Endothelial cell of umbilical vein (primary cell): ENCODE measurements at places on chromosomes 5 and 9. TPM values are rescaled to one million over a fixed set of nuclear protein-coding genes. Genes with fewer than 3 reads are reported as not detected.

Gene SPINK1
- total RNA-seq: not detected in 2 replicates

Gene SLC25A2
- 0.39 and 0.46 TPM in 2 replicates for total RNA-seq

Gene GPR150
- total RNA-seq: 0.31 and 0.35 TPM in 2 replicates

Gene CD180
- not detected in 2 replicates for total RNA-seq

Gene RNF208
- 3.8 and 4.8 TPM in 2 replicates for total RNA-seq

Gene WNT8A
- total RNA-seq: not detected in 2 replicates

Gene CCL21
- 0.85 TPM in 1 of 2 replicates, not detected in the other for total RNA-seq

Gene UNC13B
- total RNA-seq: 44.2 and 46.2 TPM in 2 replicates

Gene PCDH12
- 18.5 and 20.4 TPM in 2 replicates for total RNA-seq

Gene CDO1
- total RNA-seq: 1.3 and 1.7 TPM in 2 replicates

Gene SERF1A
- 5.1 and 6.7 TPM in 2 replicates for total RNA-seq

Gene PCDHGA5
- total RNA-seq: 0.78 and 0.93 TPM in 2 replicates

Gene TLX3
- total RNA-seq: not detected in 2 replicates

Gene TAF11L10
- total RNA-seq: not detected in 2 replicates

Gene LHX2
- not detected in 2 replicates for total RNA-seq

Gene ABO
- total RNA-seq: not detected in 2 replicates

Gene NLN
- total RNA-seq: 62.8 and 63.3 TPM in 2 replicates

Gene TLE4
- 31.4 and 34.5 TPM in 2 replicates for total RNA-seq

Gene TEX48
- not detected in 2 replicates for total RNA-seq

Gene C9orf72
- 7.3 and 8.7 TPM in 2 replicates for total RNA-seq
